Cortex of kidney (tissue), 1 donor: ENCODE measurements at places on chromosomes 7 and 10.

- no peak for DNase-seq
Observed at GRCh38 chr10:120557311-120557710, 100.3 kb downstream of the PLPP4 start.

DNA sequence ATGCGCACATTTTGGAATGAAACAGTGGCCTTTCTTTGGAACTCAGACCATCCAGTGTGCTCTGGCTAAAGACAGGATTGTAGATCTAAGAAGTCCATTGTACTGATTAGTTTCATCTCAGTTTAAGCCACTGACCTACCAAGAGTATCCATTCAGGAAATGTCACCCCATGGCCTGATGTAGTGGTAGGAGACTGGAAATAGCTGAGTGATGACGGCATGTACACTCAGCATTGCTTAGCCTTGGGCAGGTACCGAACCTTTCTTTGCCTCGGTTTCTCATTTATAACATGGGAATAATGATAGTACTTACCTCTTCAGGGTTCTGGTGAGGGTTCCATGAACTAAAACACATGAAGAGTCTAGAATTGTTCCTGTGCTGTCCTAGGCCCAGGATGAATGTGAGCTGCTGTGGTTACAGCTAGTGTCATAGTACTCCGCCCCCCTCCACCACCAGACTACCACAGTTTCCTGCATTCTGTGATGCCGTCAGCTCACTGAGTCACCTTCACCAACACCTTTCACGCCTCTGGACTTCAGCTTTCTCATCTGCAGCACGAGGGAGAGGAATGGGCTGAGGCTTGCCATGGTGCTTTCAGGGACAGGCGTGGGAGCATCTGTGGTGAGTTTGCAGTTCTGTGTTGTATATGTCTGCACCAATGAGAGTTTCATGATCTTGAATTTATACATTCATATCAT is 484.0 kb upstream of the GALNT17 start:
- DNase-seq: no peak

GRCh38 chr10:59648711-59649201 is 60.9 kb downstream of the SLC16A9 start:
- no peak for DNase-seq

GRCh38 chr7:41491308-41491707 is 211.6 kb downstream of the INHBA start:
- DNase-seq: no peak

- DNase-seq: no peak
Observed at GRCh38 chr10:100334762-100335161, 4.7 kb upstream of the PKD2L1 start.

- no peak for DNase-seq
Observed at GRCh38 chr10:6741541-6741941, 161.5 kb upstream of the PRKCQ start.

DNA sequence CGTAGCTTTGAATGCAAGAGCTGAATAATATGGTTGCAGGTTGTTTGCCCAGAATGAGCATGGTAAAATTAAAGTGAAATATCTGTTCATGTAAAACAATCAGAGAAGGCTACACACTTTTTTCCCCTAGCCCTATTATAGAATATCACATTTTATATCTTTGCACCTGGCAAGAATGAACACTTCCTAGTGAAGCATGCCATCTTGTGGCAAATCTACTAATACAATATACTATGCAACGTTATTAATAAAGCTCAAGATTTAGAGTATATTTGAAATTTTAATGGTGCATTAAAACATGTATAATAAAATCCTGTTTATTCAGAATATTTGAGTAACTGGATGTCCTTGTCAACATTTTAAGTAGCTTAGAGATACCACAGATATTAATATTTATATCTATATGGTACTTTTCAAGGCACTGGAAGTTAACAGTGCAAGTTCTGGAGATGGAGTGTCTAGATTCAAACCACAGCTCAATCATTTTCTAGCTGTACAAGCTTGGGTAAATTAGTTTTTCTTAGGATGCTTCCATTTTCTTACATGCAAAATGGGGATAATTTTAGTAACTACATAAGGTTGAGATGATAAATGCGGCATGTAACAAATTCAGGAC is 643.1 kb upstream of the SEMA3D start:
- DNase-seq: no peak

GRCh38 chr7:23283086-23283485 is 16.1 kb upstream of the MALSU1 start:
- DNase-seq: no peak

- DNase-seq: no peak
Observed at GRCh38 chr7:3957472-3958108, 656.5 kb downstream of the SDK1 start.

DNA sequence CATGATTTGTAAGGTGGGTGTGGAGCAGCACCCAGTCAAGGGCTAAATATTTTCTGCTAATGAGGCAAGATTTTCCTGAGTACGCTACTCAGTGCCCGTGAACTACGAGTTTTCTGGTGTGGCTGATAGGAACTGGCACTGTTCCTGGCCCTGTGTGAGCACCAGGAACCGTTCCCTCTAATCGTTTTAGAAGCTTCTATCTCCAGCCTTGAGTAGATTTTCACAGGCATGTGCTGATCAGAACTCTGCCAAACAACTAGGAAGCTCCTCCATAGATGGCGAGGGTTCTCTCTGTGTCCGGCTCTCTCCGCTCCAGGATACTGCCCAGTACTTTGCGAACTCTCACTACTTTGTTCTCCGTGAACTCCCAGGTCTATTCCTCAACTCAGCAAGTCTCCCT is 17.7 kb downstream of the TRIM4 start:
- DNase-seq: no peak

GRCh38 chr7:12074889-12075288 is 136.2 kb upstream of the TMEM106B start:
- DNase-seq: no peak

- no peak for DNase-seq
Observed at GRCh38 chr7:22979861-22980260, 34.1 kb downstream of the HYCC1 start.

- no peak for DNase-seq
Observed at GRCh38 chr7:77460057-77460486, 43.9 kb upstream of the GSAP start.

GRCh38 chr10:126270111-126270510 is 118.2 kb downstream of the ADAM12 start:
- no peak for DNase-seq

- no peak for DNase-seq
Observed at GRCh38 chr7:141737118-141737835, 881 bp upstream of the SSBP1 start.

DNA sequence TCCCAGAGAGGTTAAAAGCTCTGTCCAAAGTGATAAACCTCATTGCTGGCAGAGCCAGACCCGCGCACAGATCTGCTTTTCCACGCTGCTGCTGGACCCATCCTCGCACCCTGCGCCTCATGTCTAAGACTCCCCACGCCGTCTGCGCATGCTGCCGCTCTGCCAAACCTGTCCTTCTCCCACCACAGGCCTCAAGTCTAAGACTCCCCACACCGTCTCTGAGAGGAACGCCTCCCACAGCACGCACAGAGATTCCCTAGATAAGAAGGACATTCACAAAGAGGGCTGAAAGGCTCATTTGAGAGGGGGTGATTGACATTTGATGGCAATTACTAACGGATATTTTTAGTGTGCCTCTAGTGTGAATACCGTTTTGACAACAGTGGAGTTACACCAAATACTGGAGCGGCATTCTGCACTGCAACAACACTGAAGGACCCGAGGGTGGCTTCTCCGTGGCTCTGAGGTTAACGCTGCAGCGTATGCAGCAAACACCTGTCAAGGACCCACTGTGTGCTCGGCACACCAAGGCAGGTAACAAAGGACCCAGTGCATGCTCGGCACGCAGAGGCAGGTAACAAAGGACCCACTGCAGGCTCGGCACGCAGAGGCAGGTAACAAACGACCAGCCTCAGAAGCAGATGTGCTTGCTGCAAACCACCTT is 231.4 kb downstream of the DNAJB6 start:
- no peak for DNase-seq

- DNase-seq: no peak
Observed at GRCh38 chr7:8149222-8149621, 112.7 kb downstream of the ICA1 start.

DNA sequence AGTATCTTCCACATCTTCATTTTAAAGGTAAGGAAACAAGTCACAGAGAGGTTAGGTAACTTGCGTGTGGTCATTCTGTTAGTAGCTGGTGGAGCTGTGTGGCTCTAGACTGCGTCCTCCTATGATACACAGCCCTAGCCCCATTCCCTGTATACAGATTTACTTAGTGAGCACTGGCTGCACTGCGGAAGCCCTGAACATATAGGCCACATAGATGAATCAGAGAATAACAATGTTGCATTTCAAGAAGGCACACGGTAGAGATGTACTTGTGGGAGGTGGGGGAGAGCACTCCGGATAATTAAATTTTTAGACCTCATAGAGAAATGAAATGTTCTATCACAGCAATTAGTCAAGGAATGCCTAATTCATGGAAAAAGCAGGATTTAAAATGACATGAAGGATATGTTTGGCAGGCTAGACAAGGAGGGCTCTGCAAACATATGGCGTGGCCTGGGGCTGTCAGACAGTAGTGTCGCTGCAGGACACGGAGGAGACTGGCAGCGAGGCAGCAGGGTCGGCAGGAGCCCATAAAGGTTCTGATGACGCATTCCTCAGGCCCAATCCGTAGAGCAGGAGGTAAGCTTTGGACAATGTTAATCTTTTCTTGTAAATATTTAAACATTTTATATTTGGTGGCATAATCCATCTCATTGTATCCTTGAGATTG is 29.5 kb downstream of the RAB11FIP2 start:
- no peak for DNase-seq

DNA sequence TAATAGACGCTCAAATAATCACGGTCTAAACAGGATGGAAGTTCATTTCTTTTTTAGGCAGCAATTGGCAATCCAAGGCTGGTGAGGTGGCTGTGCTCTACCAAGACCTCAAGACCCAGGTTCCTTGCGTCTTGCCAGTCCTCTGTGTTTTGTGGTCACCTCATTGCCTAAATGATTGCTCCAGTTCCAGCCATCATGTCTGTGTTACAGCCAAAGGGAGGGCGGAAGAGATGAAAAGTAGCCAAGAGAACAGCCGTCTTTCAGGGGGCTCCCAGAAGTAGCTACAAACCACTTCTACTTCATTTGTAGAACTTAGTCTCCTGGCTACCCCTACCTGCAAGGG is 19.2 kb upstream of the C10orf67 start:
- no peak for DNase-seq

DNA sequence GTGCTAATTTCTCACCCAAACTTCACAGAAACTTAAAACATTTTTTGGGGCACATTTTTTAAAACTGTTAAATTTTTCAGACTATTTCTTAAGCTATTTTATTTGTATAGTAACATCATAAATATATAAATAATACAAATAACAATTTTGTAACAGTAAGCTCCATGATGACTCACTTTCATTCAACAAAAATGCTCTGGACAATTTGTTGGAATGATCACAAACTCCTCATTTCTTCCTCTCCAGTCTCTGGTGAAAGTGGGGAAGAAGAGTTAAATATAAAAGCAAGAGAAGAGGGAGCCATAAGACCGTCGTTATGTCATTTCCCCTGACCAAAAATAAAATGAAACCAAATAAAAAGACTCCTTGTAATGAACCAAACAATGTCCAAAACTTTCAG is 162.4 kb downstream of the AGMO start:
- DNase-seq: no peak

DNA sequence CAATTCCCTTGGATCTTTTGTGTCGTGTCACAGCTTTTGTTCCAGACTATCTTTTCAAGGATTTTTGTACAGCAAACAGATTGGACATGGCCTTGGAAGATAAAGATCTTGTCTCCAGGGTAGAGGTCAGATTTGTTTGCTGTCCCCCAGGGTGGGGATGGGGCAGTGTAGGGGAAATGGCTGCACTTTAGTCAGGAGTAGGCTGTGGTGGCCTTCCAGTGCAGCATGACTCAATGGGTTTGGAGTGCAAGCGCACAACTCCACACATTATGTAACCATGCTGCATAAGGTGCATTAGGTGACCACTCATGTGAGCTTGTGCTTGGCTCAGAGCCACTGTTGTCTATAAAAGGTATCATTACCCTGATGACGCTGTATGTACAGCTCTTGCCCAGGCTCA is 23.9 kb upstream of the ADAMTS14 start:
- no peak for DNase-seq

DNA sequence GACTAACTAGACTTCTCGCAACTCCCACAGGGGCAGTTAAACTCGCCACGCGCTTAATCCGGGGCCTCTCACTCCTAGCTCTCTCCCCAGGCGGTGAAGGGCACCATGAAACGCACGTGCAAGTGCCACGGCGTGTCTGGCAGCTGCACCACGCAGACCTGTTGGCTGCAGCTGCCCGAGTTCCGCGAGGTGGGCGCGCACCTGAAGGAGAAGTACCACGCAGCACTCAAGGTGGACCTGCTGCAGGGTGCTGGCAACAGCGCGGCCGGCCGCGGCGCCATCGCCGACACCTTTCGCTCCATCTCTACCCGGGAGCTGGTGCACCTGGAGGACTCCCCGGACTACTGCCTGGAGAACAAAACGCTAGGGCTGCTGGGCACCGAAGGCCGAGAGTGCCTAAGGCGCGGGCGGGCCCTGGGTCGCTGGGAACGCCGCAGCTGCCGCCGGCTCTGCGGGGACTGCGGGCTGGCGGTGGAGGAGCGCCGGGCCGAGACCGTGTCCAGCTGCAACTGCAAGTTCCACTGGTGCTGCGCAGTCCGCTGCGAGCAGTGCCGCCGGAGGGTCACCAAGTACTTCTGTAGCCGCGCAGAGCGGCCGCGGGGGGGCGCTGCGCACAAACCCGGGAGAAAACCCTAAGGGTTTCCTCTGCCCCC is 19.5 kb downstream of the WNT8B start:
- DNase-seq: no peak

DNA sequence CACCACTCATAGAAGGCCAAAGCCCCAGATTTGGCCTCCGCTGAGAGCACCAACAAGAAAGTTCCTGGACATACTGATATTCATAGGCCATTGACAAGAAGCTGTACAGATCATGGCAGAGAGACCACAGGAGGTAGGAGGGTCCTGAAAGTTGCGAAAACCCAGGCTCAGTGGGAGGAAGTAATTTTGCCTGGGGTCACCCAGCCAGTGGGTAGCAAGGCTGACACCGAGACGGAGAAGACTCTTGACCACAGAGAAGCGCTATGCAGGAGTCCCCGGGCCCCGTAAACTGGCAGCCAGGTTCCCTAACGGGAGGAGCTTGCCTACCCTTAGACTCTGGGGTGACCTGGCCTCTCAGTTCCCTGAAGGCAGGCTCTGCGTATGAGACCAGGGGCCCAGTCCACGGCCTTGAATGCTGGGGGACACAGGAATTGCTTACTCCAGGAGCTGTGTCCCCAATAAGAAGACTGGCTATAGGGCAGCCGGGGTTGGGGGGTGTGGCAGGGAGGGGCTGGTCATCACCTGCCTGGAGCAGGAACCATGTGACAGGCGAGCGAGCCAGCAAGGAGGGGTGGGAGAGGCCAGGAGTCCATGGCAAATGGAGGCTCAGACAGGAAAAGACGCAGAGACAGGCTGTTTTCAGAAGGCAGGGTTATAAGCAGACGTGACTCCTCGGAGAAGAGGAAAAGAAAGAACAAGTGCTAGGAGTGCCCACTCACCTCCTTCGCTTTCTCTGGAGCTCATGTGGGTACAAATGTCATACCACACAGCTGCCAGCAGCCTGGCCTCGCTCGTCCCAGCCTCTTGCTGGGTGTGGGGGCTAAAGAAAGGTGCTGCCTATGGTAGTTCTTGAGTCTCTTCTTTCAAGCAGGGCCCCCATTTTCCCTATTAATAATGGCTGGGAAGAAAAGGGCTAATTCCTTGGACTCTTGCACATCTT is 24.6 kb upstream of the NPFFR1 start:
- no peak for DNase-seq

GRCh38 chr10:19451937-19452336 is 364.3 kb upstream of the PLXDC2 start:
- DNase-seq: no peak
